ENCODE measurements at places on chromosomes 1 and 21.
A peak's percentile ranks its signal among the peaks of the same experiment; 100 is the strongest.

DNA sequence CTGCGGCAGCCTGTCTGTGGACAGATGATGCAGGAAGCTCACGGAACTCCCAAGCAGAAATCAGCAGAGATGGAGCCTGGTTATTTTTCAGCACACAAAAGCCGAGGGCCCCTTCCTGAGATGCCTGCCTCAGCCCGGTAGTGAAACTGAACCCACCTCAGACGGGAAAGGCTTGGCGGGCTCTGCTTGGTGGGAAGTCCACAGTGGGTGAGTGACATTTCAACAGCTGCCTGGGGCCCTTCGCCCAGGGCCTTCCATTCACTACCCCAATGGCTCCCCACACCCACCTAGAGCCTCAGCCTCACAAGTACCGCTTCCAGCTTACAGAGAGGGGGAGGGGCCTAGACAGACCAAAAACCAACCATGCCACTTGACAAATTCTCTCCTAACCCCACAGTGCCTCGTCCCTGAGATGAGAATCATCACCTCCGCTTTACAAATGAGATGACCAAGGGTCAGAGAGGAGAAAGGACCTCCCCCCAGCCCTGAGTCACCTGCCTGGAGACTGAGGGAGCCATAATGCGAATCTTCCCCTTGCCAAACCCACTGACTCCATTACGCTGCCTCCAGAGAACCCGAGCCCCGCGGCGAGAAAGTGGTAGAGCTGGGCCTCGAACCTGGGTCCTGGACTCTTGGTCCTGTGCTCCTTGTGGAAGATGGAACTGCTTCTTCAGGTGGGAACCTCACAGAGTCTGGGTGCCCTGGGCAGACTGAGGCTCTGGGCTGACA lies 3.4 kb upstream of the ECE1 start:
- DNase-seq: no peak

DNA sequence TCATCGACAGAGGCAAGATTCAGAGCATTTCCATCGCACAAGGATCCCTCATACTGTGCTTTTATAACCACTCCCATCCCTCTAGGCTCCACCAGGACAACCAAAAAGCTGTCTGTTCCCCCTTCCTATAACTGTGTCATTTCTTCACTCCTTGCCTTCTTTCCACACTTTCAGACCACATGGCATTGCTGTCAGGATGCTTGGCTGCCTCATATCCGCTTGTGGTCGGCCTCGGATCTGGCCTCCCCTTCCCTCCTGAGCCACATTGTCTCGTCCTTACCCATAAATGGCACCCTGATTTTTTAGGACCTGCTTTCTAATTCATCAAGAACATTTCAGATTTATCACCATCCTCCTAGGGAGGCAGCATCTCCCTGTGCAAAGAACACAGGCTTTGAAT lies 80.5 kb downstream of the HIVEP3 start:
- DNase-seq: no peak

DNA sequence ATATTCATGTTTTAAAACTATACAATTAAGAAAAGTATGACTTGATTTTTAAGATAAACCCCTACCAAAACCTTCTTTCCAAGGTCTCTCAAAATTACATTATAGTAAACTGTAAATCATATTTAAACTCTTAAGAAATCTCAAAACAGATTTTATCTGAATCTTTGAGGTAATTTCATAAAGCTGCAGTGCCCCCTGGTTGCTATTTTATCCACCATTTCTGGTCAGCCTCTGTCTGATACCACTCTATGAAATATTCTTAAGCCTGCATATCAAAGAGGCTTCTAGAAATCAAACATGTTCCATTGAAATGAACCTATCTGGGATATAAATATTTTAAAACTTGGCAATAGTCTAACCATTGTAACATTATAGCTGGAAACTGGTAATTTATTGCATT lies 317.3 kb downstream of the COL11A1 start:
- no peak for DNase-seq

DNA sequence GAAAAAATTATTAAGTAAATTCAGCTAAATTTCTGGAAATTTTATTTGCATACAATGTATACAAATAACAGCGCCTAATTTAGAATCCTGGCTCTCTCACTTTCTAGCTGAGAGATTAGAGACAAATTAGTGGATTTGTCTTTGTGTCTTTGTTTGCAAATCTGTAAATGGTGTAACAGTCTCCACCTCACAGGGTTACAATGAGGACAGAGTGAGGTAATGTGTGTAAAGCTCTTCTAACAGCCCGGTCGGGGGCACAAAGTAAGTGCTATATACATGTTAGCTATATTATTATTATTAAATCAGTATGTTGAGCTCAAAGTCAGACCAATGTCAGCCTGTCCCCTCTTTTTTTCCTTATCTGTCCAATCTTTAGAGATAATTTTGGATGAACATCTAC lies 5.0 kb upstream of the ADAMTSL4 start:
- DNase-seq: no peak

DNA sequence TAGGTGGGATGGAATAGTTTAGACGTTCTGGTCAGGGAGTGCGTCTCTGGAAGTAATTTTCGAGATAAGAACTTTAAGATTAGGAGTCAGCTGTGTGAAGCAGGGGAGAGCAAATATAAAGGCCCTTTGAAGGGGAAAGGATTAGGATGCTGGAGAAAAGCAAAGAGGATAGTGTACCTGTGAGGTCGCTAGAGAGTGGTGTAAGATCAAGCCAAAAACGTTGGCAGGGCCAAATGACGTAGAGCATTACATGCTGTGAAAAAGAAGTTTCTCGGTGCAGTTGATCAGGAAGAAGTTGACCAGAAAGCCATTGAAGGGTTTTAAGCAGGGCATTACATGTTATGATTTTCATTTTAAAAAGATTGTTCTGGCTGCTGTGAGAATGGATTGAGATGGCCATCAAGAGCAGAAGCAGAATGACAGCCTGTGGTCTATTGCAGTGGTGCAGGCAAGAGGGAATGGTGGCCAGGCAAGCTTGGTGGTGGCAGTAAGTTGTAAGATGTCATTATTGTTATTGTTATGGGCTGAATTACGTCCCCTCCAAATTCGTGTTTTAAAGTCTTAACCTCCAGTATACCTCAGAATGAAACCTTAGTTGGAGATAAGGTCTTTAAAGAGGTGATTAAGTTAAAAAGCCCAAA lies 113.6 kb upstream of the KIF26B start:
- no peak for DNase-seq

DNA sequence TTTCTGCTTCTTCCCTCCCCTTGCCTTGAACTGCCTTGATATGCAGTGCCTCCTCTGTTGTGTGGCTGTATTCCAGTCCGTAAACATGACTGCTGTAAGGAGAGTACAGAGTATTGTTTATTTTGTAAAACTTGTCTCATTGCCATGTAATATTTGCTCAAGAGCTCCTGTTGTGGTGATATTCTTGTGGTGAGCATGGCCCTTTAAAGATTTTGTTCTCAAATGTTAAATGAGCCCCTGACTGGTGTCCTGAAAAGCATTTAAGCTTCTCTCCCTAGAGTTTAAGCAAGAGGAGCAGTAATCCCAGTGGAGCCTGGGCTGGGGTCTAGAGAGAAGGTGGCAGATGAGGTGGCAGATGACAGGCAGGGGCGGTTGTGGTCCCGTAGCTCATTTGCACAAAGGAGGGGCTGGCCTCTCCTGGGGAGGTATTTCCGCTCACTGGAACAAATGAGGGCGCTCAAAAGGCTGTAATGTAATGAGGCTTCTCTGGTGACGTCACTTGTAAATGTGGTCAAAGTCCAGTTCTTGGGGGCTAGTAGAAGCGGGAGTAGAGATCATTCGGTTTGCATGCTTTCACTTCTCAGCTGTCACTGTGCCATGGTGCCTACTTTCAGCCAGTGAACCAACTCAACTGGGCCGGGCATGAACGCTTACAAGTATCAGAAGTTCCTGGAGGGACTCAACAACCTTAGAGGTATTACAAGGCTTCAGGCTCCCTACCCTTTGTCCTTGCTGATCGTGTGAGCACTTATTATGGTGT lies 46.0 kb upstream of the MACF1 start:
- no peak for DNase-seq

GRCh38 chr1:3419415-3420204 lies 34.9 kb upstream of the ARHGEF16 start:
- no peak for DNase-seq

- DNase-seq: no peak
Observed at GRCh38 chr1:178124115-178124514, 30.2 kb downstream of the RASAL2 start.

DNA sequence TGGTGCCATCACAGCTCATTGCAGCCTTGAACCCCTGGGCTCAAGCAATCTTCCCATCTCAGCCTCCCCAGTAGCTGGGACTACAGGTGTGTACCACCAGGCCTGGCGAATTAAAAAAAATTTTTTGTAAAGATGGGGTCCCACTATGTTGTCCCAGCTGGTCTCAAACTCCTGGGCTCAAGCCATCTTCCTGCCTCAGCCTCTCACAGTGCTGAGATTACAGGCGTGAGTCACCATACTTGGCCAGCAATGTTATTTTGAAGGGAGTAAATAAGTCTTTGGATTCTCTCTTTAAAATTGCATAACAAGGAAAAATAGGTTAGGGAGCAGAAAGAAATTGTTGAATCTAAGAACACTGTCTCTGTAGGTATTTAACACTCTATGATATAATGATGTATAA lies 111.3 kb downstream of the RPS6KC1 start:
- no peak for DNase-seq

DNA sequence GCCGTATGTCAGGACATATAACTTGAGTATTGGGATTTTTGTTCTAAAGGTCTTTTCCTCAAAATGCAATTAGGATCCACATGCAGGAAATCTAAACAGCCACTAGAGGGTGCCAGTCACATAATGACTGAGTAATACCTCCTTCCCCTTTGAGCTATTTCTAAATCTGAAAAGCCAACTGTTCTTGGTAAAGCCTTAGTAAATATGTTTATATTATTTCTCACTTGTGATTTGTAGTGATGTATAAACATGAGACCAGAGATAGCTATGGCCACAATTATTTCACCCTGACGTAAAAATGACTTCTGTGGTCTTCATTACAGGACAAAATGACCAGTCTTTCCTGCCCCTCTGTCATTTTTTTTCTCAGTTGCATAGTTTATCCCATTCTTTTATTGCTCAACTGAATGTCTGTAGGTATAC lies 41.0 kb upstream of the DR1 start:
- DNase-seq: peak; percentile 2

GRCh38 chr1:105684714-105685113 lies 1371.8 kb upstream of the PRMT6 start:
- no peak for DNase-seq

GRCh38 chr1:70945251-70945650 lies 102.4 kb downstream of the PTGER3 start:
- no peak for DNase-seq

GRCh38 chr1:41913014-41913413 lies 5.7 kb downstream of the HIVEP3 start:
- no peak for DNase-seq

DNA sequence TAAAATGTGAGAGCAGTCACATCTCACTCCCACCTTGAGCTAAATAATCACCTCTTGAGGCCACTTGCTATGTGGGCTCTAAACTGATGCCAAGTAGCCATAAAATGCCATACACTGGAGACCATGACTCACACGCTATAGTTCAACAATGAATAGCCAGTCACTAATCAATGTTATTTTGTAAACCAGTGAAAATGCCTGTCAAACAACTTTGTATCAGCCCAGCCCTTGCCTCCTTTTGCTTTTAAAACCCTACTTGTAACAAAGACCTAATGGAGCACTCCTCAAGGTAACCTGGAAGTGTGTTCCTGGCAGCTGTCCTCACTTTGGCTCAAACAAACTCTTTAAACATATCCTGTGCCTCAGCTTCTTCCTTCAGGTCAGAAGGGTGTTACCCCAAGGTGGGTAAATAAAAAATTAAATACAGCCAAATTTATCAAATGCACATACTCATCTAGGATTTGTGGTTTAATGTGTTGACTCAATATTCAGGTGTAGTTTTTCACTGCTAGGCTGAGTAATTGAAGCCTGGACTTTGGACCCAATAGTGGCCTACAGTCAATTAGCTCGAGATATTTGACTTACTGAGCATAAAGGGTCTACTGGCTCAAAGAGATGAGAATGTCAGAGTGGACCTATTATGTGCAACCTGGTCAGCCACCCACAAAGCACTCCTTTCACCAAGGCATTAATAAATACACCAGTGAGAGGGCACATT lies 154.3 kb downstream of the COQ8A start:
- DNase-seq: no peak

- DNase-seq: no peak
Observed at GRCh38 chr21:42189860-42190485, 29.0 kb upstream of the ABCG1 start.

DNA sequence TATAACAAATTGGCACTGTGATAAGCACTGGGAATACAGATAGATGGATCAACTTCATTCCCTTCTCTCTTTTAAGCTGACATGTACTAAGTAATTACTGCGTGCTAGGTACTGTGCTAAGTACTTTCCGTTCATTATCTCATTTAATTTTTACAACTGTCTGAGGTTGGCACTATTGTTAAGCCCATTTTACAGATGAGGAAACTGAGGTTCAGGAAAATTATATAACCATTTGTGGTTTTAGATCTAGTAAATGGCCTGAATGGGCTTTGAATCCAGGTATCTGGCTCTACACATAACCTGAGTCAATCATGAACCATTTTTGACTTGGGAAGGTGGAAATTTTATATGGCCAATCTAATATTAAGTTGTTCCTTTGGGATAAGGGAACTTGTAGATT lies 3.6 kb upstream of the HMGCS2 start:
- DNase-seq: no peak

DNA sequence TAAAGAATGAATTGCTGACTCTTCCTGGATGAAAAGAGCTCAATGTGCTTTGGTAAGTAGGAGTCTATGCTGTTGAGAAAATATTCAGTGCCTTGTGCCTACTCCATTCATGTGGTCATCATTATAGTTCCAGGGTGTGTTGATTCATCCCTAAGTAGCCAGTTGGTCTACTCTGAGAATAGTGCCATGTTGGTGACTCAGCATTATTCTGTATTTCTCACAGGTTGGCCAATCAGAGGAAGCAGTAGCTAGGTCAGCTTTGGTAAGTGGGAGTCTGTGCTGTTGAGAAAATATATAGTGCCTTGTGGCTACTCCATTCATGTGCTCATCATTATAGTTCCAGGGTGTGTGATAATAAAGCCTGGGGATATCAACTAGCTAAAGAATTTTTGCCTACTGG lies 397.3 kb downstream of the AGBL4 start:
- DNase-seq: no peak

- DNase-seq: no peak
Observed at GRCh38 chr1:1924386-1924785, 5.3 kb upstream of the TMEM52 start.

DNA sequence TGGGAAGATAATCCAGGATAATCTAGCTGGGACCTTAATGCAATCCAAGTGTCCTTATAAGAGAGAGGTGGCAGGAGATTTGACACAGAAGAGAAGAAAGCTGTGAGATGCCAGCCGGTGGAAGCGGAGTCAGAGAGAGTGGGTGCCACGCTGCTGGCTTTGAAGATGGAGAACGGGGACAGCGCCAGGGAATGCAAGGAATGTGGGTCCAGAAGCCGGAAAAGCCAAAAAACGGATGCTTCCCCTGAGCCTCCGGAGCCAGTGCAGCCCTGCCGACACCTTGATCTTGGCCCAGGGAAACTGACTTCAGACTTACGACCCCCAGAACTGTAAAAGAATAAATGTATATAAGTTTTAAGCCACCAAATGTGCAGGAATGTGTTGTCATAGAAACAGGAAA lies 152.6 kb downstream of the ZNF281 start:
- DNase-seq: no peak
